ENCODE measurements at places on chromosomes 13 and 19. TPM values are rescaled to one million over a fixed set of nuclear protein-coding genes. Genes with fewer than 3 reads are reported as not detected.

- peak; percentile 41 for DNase-seq
These were observed 29.3 kb downstream of the ZNF564 start for GRCh38 chr19:12521996-12522395.

DNA sequence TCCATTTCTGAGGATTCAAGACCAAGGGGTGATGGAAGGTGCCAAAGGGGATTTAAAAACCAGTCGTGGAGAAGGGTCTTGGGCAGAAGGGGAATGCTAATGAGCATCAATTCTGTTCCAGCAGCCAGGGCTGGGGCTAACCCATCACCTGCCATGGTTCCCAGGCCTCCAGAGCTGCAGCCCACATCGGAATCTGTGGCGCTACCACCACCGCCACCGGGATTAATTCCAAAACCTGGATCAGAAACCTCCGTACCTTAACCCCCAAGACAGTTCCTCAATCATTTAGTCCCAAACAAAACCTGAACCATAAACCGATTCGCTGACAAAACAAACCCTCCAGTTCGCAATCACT lies 583 bp downstream of the ZNF615 start:
- peak; percentile 36 for DNase-seq

GRCh38 chr13:94588541-94588940 lies 7.4 kb downstream of the TGDS start:
- no peak for DNase-seq

- DNase-seq, result peak; percentile 49
These were observed 14.9 kb upstream of the IGLON5 start for GRCh38 chr19:51296336-51297093.

DNA sequence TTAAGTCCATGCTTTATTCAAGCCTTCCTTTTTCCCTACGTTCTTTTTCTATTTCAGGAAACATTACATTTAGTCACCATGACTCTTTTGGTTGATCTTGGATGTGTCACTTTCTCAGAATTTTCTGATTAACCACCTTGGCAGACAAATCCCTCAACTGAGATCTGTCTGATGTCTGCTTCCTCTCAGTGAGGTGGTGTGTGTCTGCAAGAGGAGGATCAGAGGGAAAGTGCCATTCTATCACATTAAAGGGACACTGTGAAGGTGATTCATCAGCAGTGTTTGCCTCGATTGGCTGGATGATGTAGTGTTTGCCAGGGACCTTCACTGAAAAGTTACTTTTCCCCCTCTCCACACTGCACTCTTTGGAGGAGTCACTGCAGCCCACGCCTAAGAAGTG lies 3.0 kb upstream of the CCNP start:
- no peak for DNase-seq

DNA sequence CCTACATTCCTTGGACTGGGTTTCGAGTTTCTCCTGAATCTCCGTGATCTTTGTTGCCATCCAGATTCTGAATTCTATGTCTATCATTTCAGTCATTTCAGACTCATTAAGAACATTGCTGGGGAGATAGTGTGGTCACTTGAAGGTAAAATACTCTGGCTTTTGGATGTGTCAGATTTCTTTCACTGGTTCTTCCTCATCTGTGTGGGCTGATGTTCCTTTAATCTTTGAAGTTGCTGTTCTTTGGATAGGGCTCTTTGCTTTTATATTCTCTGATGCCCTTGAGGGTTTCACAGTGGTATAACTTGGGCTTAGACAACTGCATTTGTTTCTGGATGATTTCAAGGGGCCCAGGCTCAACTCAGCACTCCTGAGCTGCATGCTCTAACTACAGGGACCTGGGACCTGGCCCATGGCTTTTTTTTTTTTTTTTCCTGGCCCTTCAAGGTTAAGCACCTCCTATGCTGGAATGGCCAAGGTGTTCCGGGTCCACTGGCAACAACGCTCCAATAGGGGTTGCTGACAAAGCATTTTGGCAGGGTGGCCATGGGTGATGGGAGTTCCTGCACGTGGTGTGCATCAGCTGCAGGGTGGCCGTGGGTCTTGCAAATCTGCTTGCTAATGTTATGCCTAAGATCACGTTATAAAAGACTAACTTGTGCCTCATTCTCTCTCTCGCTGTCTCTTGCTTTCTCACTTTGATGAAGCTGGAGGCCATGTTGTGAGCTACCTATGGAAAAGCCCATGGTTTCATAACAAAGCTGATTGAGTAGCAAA lies 5.9 kb upstream of the SIGLEC7 start:
- DNase-seq, result no peak

DNA sequence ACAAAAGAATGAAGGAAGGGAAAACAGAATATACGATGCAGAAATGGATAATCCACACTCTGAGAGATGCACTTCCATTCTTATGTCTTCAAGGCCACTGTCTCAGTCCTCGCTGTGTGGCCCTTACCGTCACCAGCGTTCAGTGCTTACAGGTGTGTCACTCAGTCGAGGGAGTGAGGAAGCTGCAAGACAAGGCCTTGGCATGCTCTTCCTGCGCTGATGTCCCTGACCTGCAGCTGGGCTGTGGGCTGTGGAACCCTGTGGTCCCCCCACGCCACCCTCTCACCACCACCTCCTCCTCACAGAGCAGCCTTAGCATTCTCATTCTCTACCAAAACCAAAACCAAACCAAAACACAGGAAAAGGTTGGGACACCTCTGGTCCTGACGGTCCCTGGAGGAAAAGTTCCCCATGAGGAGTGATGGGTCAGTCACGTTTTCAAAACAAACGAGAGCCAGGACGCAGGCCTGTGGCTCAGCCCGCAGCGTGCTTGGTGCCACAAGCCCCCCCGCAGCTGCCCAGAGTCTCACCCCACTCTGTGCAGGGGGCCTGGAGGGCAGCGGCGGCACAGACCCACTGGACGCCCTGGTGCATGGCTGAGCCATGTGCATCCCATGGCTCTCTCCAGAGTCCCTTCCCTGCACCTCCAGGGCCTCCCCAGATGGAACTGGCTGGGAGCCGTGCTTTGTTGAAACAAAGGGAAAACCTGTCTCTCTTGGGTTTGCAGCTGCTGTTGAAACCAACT lies 48.2 kb upstream of the GPR183 start:
- no peak for DNase-seq

- no peak for DNase-seq
These were observed 258.6 kb downstream of the EFNB2 start for GRCh38 chr13:106276876-106277275.

DNA sequence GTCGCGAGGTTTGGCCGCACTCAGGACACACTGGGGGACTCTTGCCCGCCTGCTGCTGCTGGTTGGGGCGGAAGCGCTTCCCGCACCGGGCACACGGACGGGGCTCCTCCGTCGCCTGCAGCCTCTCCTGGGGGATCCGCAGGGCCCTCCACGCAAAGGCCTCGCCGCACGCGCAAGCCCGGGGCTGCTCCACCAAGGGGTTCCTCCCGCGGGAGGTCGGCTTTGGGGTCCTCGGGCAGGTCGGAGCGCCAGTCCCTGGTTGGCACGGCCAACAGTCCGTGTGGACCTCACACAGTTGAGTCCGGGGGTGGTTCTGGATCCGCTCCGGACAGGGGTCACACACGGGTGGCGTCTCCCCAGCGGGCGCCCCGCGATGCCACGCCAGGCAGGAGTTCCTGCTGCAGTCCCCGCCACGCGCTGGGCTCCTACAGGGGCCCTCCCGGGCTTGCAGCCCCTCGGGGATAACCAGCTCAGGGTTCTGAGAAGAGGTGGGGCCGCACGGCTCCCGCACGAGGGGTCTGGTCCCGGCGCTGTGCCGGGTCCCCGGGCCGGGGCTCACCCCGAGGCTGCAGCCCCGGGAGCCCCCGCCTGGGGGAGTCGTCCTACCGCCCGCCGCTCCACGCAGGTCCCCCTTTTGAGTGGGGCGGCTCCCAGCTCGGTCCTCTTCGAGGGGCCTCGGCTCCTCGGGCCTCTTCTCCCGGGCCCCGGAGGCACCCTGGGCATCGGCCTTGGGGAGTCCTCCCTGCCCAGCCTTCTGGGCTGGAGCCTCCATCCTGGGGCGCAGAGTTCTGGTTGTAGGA lies 6.2 kb upstream of the ZNF497 start:
- DNase-seq, result peak; percentile 31

GRCh38 chr13:33205804-33206221 lies 79.7 kb downstream of the STARD13 start:
- no peak for DNase-seq

DNA sequence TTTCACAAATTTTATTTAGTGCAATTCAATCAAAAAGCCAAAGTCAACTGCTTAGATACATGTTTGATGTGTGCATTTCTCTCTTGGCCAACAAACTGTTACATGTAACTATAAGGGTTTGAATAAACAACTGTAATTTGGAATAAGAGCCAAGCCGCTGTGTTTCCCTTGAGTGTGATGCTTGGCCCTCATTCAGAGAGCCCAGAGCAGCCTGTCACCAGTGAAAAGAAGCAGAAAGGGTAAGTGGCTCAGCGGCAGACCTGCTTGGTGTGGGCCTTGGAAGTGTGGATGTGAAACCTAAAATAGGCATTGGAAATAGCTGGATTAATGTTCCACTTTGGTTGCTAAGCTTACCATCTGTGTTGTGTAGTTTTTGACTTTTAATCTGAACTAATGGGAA lies 924.6 kb downstream of the OLFM4 start:
- no peak for DNase-seq

- DNase-seq, result no peak
These were observed 12.9 kb downstream of the MIPEP start for GRCh38 chr13:23876265-23876664.

- DNase-seq, result no peak
These were observed 39.8 kb upstream of the MCF2L start for GRCh38 chr13:112928972-112929782.

DNA sequence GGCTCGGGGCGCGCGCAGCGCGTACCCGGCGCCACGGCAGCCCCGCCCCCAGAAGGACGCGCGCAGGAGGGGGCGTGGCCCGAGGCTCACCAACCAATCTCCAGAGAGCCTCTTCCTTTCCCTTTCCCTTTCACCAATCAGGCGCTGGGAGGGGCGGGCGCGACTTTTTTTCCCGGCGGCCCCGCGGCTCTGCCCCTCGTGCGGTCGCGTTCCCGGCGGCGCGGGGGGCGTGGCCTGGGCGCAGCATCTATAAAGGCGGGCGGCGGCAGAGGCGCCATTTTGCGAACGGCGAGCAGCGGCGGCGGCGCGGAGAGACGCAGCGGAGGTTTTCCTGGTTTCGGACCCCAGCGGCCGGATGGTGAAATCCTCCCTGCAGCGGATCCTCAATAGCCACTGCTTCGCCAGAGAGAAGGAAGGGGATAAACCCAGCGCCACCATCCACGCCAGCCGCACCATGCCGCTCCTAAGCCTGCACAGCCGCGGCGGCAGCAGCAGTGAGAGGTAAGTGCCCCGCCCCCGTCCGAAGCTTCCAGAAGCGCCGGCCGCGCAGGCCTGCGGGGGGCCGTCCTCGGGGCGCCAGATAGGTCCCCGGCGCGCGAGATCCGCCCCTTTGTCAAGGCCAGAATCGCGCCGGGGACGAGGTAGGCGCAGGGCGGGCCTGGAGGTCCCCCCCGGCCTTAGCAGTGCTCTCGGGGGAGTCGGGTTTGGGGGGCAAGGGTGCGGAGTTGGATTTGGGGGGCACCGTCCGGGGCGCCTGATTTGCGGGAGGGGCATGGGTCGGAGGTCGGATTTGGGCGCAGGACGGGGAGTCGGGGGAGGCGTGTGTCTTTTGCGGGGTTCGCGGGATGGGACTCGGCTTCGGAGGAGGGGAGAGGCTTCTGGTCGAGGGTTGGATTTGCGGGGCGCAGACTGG lies 12.5 kb downstream of the PEAK3 start:
- DNase-seq, result peak; percentile 97

- peak; percentile 65 for DNase-seq
These were observed at the start of gene USF2 for GRCh38 chr19:35268536-35269437. Gene USF2, plus strand, starts transcription at chr19:35268962. Its CDS starts 140 bp downstream, at chr19:35269102.

DNA sequence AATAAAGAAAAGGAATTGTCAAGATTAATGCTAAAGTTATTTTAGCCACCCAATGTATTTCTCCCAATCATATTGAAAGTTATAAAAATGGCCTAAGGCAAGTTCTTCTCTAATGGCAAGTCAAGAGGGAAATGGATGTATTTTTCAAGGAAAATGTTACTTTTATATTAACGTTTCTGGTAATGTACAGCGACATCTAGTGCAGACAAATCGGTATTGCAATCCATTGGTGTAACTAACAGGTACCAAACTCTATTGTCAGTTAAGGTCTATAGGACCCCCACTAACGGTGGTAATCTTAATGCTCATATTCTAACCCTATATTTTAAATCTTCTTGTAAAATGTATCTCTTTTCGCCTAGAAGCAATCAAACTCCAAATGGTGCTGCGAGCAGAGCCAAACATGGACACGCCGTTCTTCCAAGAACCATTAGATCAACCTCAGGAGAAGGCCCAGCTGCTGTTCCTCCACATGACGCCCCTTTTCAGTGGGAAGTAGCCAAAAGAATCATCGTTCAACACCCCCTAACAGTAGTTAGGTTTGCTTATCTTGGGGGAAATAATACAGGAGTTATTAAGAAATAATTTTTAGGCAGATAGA lies 98.5 kb upstream of the PABPC3 start:
- DNase-seq, result no peak

GRCh38 chr13:47999973-48000372 lies 1.1 kb downstream of the SUCLA2 start:
- no peak for DNase-seq

- peak; percentile 80 for DNase-seq
These were observed 77.8 kb downstream of the TUBGCP3 start for GRCh38 chr13:112510002-112510780.

DNA sequence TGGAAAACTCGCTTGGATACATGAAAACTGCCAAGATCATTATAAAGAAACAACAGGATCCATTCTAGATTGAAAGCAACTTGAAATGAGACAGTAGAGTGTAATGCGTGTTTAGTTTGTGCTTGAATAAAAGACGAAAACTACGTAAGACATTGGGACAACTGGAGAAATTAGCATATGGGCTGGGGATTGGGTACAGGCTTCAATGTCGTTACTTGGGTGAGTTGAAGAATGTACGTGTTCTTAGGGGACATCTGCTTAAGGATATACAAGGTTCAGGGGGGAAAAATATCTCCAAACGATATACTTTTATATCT lies 471 bp upstream of the ERVK3-1 start:
- no peak for DNase-seq

DNA sequence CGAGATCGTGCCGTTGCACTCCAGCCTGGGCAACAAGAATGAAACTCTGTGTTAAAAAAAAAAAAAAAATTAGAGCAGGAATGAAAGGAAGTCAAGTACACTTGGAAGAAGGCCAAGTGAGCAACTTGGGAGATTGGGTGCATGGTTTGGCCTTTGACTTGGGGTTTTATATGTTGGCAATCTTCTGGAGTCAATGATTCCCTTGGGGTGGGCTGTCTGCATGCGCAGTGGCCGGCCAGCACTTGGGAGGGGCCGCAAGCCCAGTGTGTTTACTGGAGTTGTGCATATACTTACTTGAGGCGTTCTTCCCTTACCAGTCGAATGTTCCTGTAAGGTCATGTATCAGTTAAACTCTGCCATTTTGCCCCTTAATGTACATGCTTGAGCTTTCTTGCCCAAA lies 103.9 kb downstream of the FAM216B start:
- no peak for DNase-seq

The CDC42EP5 gene
- 2.9 TPM for total RNA-seq

The ADGRE3 gene
- not detected for total RNA-seq

The ZSCAN4 gene
- not detected for total RNA-seq

The ZNF439 gene
- total RNA-seq, result 3.3 TPM

The RXFP2 gene
- total RNA-seq, result not detected

The ZNF491 gene
- total RNA-seq, result 0.77 TPM

The ZNF714 gene
- total RNA-seq, result 53.9 TPM

The HAUS8 gene
- total RNA-seq, result 27.8 TPM

The RFPL4A gene
- total RNA-seq, result not detected
